ENCODE measurements at places on chromosomes 1 and 21. TPM values are rescaled to one million over a fixed set of nuclear protein-coding genes. Genes with fewer than 3 reads are reported as not detected.

DNA sequence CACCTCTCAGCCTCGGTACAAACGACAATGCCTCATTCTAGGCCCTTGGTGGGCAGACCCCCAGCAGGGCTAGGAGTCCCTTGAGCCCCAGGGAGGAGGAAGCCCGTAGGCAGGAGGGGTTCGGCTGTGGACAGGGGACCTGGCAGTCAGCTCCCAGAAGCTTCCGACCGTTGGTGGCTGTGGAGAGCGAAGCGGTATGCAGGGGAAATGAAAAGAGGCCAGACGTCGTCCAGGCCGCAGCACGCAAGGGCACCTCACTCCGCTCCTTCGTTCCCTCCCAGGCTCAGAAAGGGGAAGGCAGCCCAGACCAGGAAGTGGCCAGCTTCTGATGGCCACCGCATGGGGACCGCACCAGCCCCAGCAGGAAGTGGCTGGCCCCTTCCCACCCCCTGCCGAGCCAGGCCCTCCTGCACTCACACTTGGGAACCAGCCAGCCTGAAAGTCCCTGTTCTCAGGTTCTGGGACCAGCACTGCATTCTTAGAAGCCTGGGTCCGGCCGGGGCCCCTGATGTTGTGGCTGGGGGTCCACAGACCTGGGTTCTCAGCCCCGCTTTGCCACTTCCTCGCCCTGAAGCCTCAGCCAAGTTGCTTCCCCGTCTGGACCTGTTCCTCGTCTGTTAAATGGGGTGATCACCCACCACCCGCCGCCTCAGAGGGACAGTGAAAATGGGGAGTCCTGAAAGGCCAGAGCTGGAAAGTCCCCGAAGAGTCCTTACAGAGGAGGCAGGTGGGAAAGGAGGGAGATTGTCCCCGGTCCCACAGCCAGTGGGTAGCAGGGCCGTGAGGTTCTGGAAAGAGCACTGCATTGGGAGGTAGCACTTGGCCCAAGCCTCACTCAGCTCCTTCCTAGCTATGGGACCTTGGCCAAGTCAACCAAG lies 104.0 kb upstream of the RUNX3 start:
- H3K4me3 ChIP-seq: no peak overlapping the region
- DNase-seq: peak; percentile 60
- no peaks in the 10 kb centered on the region for H3K27me3 ChIP-seq
- peak overlapping the region; percentile 31 for H3K27ac ChIP-seq
- H3K4me1 ChIP-seq: peaks cover 2% of the 10 kb centered on the region

GRCh38 chr1:197173571-197174507 lies 27.4 kb upstream of the ASPM start:
- no peak overlapping the region for H3K4me3 ChIP-seq
- H3K27ac ChIP-seq: no peak overlapping the region
- H3K27me3 ChIP-seq: no peaks in the 10 kb centered on the region
- H3K4me1 ChIP-seq: peaks cover 18% of the 10 kb centered on the region
- H3K36me3 ChIP-seq: no peaks in the 10 kb centered on the region
- no peak for DNase-seq

- H3K27me3 ChIP-seq: no peaks in the 10 kb centered on the region
- H3K4me3 ChIP-seq: no peak overlapping the region
- H3K27ac ChIP-seq: no peak overlapping the region
- no peaks in the 10 kb centered on the region for H3K36me3 ChIP-seq
Measured at GRCh38 chr1:28136169-28136921, 40.1 kb downstream of the PTAFR start.

DNA sequence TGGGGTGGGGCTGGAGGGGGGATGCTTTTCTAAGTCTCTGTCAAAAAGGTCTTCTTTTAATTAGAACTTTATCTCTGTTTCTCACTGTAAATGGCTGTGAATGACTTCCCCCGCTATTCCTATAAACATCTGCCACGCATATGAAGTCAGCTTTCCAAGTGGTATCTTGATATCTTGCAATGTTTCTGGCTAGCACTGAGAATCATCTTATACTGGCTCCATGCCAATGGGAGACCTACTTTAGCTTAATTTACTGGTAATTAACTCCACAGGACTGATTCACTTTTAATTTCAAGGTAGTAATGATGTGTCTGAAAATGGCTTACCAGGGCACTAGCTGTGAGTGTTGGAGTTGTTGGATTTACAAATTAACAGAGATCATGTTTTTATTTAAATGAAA lies 4.3 kb downstream of the GPR88 start:
- H3K36me3 ChIP-seq: no peaks in the 10 kb centered on the region
- no peak for DNase-seq
- H3K27me3 ChIP-seq: peaks cover 51% of the 10 kb centered on the region
- H3K4me1 ChIP-seq: peaks cover 4% of the 10 kb centered on the region

DNA sequence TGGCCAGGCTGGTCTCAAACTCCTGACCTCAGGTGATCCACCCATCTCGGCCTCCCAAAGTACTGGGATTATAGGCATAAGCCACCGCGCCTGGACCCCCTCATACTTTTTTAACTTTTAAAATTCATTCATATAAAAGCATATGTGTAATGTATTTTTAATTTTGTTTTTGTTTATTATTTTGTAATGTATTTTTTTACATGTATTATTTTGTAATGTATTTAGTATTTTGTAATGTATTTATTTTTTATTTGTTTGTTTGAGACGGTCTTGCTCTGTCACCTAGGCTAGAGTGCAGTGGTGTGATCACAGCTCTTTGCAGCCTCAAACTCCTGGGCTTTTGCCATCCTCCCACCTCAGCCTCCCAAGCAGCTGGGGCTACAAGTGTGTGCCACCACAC lies 12.0 kb upstream of the BRWD1 start:
- no peak overlapping the region for H3K27ac ChIP-seq
- no peaks in the 10 kb centered on the region for H3K4me1 ChIP-seq
- H3K27me3 ChIP-seq: no peaks in the 10 kb centered on the region

GRCh38 chr1:173414136-173414535 lies 63.0 kb upstream of the PRDX6 start:
- H3K36me3 ChIP-seq: no peaks in the 10 kb centered on the region
- H3K4me3 ChIP-seq: no peak overlapping the region
- H3K27me3 ChIP-seq: no peaks in the 10 kb centered on the region

- H3K27ac ChIP-seq: no peak overlapping the region
- H3K27me3 ChIP-seq: no peaks in the 10 kb centered on the region
- no peak overlapping the region for H3K4me3 ChIP-seq
- no peaks in the 10 kb centered on the region for H3K36me3 ChIP-seq
- H3K4me1 ChIP-seq: peaks cover 3% of the 10 kb centered on the region
- no peak for DNase-seq
Measured at GRCh38 chr1:173410794-173411236, 66.3 kb upstream of the PRDX6 start.

DNA sequence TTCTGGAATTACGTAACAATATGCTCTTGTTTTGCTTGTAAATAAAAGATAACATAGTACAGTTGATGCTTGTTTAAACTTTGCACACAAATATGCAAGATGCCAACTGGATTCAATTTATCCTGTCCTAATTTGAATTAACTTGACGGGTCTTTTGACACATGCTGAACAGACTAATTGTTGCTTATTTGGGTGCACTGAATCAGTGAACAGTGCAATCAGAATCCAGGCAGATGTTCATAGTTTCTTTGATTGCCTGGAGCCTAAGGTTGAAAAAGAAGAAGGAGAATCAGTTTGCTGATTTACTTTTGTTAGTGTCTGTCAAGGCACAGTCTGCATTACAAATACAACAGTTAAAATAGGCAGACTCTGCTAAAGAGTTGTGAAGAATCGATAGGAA lies 307.9 kb downstream of the COL11A1 start:
- no peaks in the 10 kb centered on the region for H3K27me3 ChIP-seq
- H3K4me3 ChIP-seq: no peak overlapping the region
- no peak for DNase-seq
- H3K27ac ChIP-seq: no peak overlapping the region
- no peaks in the 10 kb centered on the region for H3K4me1 ChIP-seq
- no peaks in the 10 kb centered on the region for H3K36me3 ChIP-seq

GRCh38 chr1:50349242-50349565 lies 74.0 kb downstream of the DMRTA2 start:
- H3K4me3 ChIP-seq: no peak overlapping the region
- peaks cover 27% of the 10 kb centered on the region for H3K27me3 ChIP-seq
- no peaks in the 10 kb centered on the region for H3K36me3 ChIP-seq
- H3K27ac ChIP-seq: no peak overlapping the region
- H3K4me1 ChIP-seq: no peaks in the 10 kb centered on the region

GRCh38 chr1:226403201-226404034 lies 4.5 kb downstream of the PARP1 start:
- H3K4me3 ChIP-seq: no peak overlapping the region
- H3K4me1 ChIP-seq: peaks cover 37% of the 10 kb centered on the region

- H3K27ac ChIP-seq: no peak overlapping the region
- no peaks in the 10 kb centered on the region for H3K27me3 ChIP-seq
- no peaks in the 10 kb centered on the region for H3K36me3 ChIP-seq
- no peak overlapping the region for H3K4me3 ChIP-seq
- H3K4me1 ChIP-seq: no peaks in the 10 kb centered on the region
Measured at GRCh38 chr1:211687462-211688215, 12.2 kb upstream of the NEK2 start.

DNA sequence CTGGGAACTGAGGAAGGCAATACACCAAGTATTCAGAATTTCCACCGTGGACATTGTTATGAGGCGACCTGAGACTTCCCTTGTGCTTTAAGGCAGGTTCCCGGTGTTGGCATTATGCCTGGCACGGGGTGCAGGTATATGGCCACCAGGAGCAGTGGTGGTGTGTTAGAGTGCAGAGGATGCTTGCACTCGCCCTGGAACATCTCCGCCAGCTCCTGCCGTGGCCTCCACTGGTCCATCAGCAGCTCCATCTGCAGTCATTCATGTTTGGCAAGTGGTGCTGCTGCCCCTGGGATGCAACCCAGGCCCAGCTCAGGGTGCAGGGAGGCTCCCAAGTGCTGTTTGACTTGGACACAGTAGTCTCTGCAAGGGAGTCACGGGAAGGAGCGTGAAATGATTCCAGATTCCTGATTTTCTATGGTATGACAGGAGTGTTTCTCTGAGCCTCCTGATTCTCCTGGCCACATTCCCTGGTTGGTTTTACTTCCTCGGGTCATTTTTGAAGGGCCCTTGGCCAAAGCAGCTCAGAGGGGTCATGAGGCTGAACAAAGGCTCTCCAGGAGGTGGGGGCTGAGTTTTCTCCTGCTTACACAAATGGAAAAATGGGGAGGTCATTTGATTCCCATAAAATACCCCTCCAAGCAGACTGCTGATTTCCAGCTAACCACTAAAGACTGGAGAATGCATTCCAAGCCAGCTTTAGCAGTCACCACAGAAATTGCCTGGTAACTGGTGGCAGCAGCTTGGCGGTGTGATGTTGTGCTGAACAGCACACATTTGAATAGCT lies 60.4 kb upstream of the PSEN2 start:
- H3K4me1 ChIP-seq: no peaks in the 10 kb centered on the region
- no peak overlapping the region for H3K4me3 ChIP-seq
- H3K36me3 ChIP-seq: no peaks in the 10 kb centered on the region
- no peaks in the 10 kb centered on the region for H3K27me3 ChIP-seq
- DNase-seq: no peak

DNA sequence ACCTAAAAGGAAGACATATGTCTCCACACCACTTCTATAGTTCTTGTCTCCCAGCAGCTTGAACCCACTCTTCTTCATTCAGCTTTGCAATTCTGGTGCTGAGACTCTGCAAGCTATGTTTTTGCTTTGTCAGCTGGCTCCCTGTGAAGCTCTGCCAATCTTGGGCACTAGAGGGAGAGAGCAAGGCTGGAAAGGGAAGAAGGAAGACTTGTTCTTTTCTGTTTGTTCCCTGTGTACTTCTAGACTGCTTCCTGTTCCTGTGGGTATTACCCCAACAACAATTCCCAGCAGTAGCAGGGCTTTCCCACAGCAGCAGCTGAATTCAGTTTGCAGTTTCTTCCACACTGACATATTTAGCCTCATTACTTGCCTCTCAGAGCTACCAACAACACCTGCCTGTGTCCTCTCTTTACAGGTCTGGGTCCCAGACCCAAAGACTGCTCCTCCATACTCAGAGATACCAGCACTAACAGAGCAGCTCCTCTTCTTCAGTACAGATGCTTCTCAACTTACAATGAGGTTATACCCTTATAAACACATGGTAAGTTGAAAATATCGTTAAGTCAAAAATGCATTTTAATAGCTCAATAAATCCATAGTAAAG lies 275.2 kb upstream of the NEGR1 start:
- H3K4me3 ChIP-seq: no peak overlapping the region

DNA sequence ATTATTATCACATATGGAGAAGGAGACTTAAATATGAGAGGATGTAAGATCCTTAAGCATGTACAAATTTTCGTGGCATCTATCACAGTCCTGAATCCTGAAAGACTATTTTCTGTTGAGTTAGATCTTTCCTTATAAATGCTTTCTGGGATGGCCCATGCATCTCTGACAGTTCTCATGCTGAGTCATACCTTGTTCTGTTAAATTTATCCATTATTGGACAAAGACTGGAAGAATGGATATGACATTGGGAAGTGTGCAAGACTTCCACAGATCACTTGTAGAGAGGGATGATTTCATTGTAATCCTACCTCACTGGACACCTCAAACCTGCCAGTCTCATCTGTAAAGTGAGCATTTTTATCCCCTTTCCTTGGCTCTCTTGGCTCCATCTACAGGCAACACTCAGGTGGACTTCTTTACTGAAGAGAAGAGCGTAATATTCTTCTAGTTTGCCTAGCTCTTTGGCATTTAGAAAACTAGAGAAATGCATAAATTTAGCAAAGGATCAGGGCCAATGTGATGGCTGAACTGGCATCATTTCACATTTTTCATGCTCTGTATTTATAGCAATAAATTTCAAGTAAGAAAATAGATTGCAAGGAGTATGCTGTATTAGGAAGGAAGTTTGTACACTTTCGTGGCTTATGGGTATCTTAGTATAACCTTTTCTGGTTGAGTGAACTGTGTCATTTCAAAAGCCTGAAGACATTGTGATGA lies 128.2 kb downstream of the NFIA start:
- no peak overlapping the region for H3K4me3 ChIP-seq
- DNase-seq: no peak
- H3K36me3 ChIP-seq: no peaks in the 10 kb centered on the region
- H3K27ac ChIP-seq: no peak overlapping the region
- no peaks in the 10 kb centered on the region for H3K4me1 ChIP-seq

The CFHR2 gene
- not detected for total RNA-seq

The URB2 gene
- 3.4 TPM for total RNA-seq

The FBXO2 gene
- not detected for total RNA-seq

The DDAH1 gene
- total RNA-seq: 38.0 TPM

The SLAMF6 gene
- total RNA-seq: 0.60 TPM

The HCRTR1 gene
- not detected for total RNA-seq
